Hypothalamus (tissue), 51 donors: ENCODE measurements at places on chromosomes 7 and 10.

- no peak for DNase-seq
These were observed 30.6 kb downstream of the KMT2E start for GRCh38 chr7:105044449-105045070.

DNA sequence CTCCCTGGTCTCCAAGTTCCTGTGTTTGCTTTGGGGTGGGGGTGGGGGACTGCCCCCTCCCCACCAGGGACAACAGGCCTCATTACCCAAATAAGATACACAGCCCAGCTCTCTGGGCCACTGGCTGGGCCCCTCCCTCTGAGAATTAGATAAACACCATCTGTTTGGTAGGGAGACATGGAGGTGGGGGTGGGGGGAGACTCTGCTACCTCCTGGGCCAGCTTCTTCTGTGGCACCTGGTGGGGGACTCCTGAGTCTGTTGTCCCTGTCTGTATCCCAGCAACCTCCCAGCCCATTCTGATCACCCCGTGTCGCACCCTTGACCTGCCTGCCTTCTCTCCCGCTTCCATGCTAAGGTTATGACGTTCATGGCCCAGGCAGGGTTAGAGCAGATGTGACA is 5.8 kb downstream of the MLXIPL start:
- no peak for DNase-seq

DNA sequence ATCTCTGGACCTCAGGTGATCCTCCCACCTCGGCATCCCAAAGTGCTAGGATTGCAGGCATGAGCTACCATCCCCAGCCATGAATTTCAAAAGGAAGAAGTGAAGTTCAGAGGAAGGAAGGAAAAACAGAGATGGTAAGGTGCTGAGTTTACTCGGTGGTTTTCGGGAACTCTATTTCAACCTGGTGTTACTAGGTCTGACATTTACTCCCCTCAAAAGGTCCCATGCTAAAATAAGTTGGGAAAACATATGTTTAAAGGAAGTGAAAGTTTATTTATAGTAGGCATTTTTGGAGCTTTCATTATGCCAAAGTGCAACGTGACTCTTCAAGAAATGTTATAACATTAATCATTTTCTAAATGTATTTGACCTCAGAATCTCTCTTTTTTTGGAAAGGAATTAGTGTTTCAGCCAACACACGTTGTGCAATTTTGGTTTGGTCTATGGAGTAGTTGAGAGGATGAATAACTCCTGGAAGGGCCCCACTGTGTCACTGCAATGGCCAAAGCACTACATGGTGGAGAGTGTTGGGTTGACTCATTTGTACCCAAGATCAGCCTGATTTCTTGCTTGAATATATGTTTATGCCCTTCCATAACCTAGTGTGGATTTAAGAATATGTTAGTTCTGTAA is 114.7 kb upstream of the FAM171A1 start:
- no peak for DNase-seq

DNA sequence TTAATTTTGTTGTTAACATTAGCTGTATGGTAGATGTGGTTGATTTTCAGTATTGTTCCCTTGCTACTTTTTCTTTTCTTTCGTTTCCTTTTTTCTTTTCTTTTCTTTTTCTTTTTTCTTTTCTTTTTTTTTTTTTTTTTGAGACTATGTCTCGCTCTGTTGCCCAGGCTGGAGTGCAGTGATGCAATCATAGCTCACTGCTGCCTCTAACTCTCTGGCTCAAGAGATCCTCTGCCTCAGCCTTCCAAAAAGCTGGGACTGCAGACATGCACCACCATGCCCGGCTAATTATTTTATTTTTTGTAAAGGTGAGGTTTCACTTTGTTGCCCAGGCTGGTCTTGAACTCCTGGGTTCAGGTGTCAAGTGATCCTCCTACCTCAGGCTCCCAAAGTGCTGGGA is 14.4 kb downstream of the SLC26A3 start:
- DNase-seq, result no peak

GRCh38 chr7:25288556-25289307 is 60.4 kb upstream of the NPVF start:
- peak; percentile 65 for DNase-seq

- no peak for DNase-seq
These were observed 43.1 kb upstream of the HSPB1 start for GRCh38 chr7:76259124-76260093.

GRCh38 chr7:33842150-33842549 is 63.2 kb upstream of the BMPER start:
- DNase-seq, result no peak

- DNase-seq, result no peak
These were observed 866 bp downstream of the CNOT4 start for GRCh38 chr7:135508883-135509588.

- no peak for DNase-seq
These were observed 102.1 kb downstream of the AUTS2 start for GRCh38 chr7:69700331-69700730.

GRCh38 chr10:119536508-119537025 is 6.0 kb downstream of the RGS10 start:
- DNase-seq, result no peak
